ENCODE measurements at places on chromosomes 11 and 22.

GRCh38 chr11:79244241-79244772, 196.5 kb downstream of the TENM4 start:
- DNase-seq: no peak

- DNase-seq: no peak
Measured at GRCh38 chr11:128026596-128026995, 560.8 kb downstream of the ETS1 start.

DNA sequence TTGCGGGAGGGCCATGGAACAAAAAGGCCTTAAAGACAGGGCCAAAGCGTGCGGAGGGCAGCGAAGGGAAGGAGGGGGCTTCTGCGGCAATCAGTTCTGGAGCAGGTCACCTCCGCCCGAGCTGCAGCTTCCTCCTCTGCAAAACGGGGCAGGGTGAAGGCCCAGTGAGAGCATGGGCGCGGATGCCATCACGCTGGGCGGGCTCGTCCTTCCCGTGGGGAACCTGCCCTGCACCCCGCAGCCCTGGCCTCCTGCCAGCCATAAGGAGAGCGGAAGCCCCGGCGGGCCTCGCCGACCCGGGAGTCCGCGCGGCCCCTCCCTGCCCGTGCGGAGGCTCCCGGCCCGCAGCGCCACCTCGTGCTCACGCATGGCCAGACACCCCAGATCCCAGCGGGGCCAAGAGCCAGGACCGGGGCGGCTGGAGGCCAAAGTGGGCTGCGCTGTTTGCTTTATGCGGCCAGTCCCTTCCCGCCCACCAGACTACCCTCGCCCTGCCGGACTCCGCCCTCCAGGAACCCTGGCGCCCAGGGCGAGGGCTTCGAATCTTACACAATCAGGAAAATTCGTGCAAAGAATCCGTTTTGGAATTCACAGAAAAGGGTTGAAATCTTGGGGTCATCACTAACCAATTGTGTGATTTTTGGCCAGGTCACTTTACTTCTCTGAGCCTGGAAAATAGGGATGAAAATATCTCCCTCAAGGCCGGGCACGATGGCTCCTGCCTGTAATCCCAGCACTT, 16.1 kb downstream of the TSKU start:
- DNase-seq: peak; percentile 70

GRCh38 chr11:60332846-60333245, 5.8 kb downstream of the MS4A6E start:
- no peak for DNase-seq
